Dermis blood vessel endothelial cell (primary cell): ENCODE measurements at places on chromosomes 11 and 22. TPM values are rescaled to one million over a fixed set of nuclear protein-coding genes. Genes with fewer than 3 reads are reported as not detected.

- DNase-seq, result no peak
Measured at GRCh38 chr22:21100149-21101032, 54.6 kb downstream of the LRRC74B start.

- DNase-seq, result peak; percentile 74
Measured at GRCh38 chr22:25777870-25778269, 35.9 kb downstream of the MYO18B start.

- DNase-seq, result no peak
Measured at GRCh38 chr11:122563761-122564160, 91.8 kb upstream of the UBASH3B start.

DNA sequence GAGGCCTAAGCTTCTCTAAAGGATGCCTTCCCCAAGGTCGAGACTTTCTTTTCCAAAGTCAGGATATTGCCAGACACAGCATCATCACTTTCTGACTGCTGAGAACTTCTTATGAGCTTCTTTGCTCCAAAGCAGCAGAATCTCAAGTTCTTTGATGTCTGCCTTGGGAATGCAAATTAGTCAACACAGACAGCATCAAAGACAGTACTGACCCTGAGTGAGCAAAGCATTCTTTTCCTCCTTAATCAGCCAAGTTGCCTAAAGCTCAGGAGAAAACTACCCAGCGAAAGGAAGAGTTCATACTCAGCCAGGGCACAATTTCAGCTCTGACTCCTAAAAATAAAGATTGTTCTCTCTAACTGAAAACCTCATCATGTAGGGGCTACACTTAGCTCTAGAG lies 98.0 kb downstream of the SLC36A4 start:
- DNase-seq, result no peak

DNA sequence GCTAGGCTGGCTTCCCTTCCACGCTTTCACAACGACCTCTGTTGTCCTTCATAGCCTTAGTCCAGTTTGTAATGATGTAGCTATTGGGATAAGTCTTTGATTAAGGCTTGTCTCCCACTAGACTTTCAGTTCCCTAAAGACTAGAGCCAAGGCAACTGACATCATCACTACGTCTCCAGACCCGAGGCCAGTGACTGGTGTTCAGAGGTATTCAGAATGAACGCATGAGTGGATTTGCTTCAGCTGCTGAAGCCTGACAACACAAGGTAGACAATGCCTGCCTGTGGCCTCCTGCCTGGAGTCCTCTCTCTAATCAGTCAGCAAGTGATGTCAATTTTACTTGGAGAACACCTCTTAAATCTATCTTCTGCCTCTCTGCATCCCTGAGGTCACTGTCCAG lies 13.6 kb downstream of the EFCAB6 start:
- no peak for DNase-seq

DNA sequence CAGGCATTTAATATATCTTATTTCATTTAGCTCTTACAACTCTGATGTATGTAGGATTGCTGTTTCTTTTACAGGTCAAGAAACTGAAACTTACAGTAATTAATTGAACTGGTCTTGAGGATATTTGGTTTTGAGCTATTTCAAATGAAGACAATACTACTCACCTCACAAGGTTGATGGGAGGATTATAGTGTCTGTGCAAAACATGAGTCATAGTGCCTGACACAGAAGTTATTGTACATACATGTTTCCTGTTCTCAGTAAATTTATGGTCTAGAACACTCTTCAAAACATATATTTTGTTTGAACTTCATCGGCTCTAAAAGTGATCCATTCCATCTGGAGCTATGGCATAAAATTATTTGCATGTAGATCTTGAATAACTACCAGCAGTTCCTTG lies 61.9 kb downstream of the CECR2 start:
- DNase-seq, result no peak

DCHS1 gene
- total RNA-seq, result 61.8 and 81.7 TPM in 2 replicates

PTPRCAP gene
- total RNA-seq, result 1.0 and 2.2 TPM in 2 replicates
